ENCODE measurements at places on chromosomes 4 and X.

- DNase-seq: no peak
Measured at GRCh38 chrX:55450259-55450658, 1.7 kb upstream of the MAGEH1 start.

GRCh38 chr4:155026715-155027114 is 181.7 kb upstream of the NPY2R start:
- DNase-seq: no peak

- no peak for DNase-seq
Measured at GRCh38 chr4:57231781-57232180, 121.6 kb upstream of the IGFBP7 start.

DNA sequence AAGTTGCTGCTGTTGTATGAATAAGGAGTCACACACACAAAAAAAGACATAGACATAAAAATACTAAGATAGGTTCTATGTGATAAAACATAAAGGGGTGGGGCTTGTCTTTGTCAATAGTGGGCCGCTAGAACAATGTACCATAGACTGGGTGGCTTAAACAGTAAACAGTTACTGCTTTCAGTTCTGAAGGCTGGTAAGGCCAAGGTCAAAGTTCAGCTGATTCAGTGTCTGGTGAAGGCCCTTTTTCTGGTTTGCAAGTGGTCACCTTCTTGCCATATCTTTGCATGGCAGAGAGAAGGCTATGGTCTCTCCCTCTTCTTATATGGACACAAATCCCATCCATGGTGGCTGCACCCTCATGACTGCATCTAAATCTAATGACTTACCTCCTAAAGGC is 1980.7 kb downstream of the PCDH7 start:
- DNase-seq: no peak

DNA sequence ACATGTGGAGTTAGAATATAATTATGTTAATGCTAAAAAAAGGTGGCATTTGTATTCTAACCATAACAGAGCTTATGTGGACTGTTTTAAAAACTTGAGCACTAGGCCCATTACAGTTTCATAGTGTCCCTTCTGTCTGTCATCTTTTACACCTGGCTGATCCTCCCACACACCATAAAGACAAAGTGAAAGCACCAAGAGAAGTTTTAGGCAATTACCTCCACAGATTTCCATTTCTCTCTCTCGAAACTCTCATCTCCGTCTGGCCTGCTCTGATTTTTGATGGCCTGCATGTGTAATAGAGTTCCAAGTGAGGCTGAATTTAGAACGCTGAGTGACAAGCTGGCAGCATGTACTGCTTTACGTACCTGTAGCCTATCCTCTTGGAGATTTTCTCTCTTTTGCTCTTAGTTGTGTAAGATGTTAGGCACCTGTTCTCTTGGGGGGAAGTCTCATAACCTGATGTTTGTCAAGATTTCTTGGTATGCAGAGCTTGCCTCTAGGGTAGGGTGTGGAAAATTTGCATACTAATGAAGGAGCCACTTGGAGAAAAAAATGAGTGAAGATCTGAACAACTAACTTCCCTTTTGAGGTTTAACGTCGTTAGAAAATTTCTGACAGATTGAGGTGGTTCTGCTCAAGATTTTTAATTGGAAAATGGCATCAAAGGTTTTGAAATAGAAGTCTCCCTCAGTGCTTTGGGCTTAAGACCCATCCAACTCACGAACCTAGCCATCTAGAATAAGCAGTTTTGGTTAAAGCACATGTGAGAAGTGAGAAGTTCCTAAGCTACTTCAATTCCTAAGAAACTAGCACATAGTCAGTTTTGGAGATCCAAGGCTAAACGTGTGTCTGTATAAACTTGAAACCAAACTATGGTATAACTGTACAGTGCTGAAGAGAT is 57.6 kb upstream of the RAP1GDS1 start:
- no peak for DNase-seq

DNA sequence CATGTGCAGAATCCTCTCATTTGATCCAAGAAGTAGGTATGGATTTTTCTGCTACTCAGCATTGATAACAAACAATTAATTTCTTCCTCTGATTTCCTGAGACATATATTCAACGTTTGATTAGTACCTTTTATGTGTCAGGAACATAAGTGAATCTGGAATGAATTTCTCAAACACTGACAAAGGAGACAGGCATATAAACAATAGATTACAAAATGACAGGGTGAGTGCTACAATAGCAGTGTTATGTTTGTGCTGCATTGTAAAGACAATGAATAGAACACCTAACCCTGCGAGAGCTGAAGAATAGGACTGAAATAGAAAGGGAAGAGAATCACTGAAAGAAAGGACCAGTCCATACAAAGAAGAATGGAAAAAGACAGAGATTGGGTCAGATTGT is 52.9 kb downstream of the ARHGAP24 start:
- DNase-seq: no peak

DNA sequence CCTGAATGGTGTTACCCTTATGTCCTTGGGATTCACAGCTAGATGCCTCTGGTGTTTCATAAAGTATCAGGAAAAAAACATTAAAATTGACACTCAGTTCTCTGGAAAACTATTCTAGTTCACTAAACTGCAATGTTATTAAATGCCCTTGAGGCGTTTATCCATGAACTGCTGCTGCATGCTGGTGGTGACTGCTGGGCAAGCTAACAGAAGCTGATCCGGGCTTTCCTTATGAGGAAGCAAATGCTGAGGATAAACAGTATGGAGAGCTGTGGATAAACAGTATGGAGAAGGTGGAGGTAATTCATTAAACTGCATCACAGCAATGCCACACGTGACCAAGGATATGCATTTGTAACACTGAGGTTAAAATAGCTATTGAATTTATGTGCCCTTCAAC is 227.0 kb downstream of the NR3C2 start:
- no peak for DNase-seq

GRCh38 chr4:54102531-54103106 is 2.7 kb downstream of the GSX2 start:
- no peak for DNase-seq

DNA sequence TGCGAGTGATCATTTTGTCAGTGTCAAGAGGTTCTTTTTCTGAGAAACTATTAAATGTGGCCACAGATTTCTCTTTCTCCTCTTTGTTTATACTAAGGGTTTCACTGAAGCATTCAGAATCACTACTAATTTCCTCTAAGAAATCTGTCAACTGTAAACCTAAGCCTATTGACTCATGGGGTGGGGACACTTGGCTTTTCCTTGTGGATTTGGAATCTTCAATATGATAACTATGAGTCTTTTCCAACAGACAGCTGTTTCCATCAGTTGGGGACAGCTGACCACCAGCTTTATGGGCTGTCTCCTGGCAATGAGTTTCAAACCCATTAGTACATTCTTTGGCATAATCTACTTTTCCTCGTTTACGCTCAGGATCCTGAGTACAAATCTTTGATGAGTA is 13.8 kb downstream of the PGRMC1 start:
- no peak for DNase-seq

- no peak for DNase-seq
Measured at GRCh38 chrX:122817321-122817955, 366.6 kb upstream of the GRIA3 start.

DNA sequence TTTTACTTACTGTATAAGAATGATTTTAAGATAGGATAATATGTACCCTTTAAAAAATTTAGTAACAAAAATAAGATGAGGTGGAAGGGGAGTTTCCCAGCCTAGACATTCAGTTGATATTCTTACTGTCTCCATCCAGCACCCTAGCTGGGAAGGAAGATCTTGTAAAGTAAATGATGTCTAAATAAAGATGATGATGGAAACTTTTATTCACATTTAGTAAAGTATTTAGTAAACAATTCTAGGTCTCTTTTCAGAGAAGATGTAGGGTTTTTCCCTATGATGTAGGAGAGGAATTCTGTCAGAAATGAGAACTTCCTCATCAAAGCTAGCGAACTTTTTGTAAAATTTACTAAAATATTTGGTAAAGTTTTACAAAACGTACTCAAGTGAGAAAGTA is 136.8 kb downstream of the RAPGEF2 start:
- DNase-seq: no peak

DNA sequence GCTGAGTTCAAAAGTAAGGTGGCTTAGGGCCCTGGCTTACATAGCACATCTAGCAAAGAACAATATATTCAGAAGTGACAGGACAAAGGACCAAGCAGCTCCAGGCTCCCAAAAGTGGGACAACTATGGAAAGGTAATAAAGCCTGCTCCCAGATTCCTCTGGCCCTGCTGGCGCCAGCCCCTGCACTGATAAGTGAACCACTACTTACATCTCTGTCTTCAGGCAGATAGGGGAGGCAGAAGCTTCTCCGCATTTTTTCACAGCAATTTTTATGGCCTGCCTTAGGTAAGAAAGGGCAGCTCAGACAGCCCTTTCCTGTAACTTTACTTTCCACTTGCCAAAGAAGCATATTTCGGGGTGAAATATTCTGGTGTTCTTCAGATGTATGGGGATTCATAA is 83.9 kb downstream of the MTNR1A start:
- DNase-seq: no peak

GRCh38 chrX:106791495-106791894 is 11.0 kb upstream of the TBC1D8B start:
- DNase-seq: no peak

DNA sequence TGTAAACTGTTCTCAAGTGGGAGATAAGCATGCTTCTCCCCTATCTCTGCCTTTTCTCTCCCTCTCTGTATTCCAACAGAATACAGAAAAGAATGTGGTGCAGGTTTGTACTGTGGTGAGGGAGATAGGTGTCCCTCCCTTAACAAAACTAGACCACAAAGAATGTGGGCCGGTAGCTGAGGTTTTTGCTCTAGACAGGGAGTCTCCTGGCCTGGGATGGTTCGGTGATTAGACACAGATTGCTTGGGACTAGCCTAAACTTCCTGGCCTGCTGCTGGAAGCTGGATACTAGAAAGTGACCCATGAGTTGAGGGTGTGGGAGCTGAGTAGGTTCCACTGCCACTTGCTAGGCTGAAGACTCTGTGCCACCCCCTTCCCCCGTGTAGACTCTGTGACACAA is 143.0 kb downstream of the CXXC4 start:
- no peak for DNase-seq

GRCh38 chr4:78659665-78660064 is 108.1 kb downstream of the ANXA3 start:
- no peak for DNase-seq

DNA sequence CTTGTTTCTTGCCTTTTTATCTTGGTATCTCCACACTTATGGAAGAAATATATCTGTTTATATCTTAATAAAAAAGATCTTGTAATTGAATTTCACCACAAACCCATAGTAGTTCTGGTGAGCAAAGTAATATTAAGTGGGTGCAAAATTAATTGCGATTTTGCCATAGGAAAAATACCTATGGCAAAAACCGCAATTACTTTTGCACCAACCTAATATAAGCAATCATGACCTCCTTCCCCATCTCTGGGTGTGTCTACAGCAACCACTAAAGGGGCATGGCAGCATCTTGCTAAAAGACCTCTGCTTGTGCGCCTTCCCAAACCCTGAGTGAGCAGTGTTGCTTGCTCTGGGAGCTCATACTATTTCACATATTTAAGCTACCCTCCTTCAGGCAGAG is 124.2 kb upstream of the GUCY1A1 start:
- DNase-seq: no peak

DNA sequence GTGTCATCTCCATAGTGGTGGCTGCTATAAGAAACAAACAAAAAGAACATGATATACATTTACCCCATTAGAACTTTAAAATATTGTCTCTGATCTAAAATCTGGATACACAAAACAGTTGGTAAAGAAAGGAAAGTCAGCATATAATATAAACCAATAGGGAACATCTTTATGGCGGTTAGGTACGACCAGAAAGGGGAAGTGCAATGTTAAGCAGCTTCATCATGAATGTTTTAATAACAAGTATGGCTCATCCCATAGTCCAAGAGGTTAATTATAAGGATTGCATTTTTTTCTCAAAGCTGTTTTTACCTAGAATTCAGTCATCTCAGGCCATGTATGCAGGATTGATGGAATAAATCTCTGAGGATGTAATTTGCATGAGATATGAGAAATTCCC is 1869.7 kb downstream of the PCDH7 start:
- no peak for DNase-seq

DNA sequence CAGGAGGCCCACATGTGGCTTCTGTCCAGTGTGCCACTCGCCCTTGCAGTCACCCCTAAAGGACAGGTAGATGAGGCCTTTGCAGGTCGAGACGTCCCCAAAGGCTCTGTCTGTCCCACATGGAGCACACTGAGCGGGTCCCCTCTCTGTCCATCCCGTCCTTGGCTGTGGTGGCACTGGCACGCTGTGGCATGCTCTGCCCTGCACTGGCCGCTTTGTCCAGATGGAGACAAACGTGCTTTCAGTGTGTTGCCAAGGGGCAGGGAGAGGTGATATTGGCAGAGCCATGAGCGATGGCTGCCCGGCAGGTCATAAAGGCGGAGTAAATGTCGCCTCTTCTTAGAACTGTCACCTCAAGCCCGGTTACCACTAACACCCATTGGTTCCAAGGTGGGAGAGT is 86.9 kb upstream of the CLDN34 start:
- no peak for DNase-seq

GRCh38 chrX:145825896-145826295 is 8.3 kb downstream of the SLITRK2 start:
- DNase-seq: no peak

GRCh38 chr4:25113915-25114904 is 46.0 kb downstream of the SEPSECS start:
- DNase-seq: peak; percentile 43

- no peak for DNase-seq
Measured at GRCh38 chr4:185309770-185310169, 86.0 kb downstream of the LRP2BP start.

GRCh38 chr4:166675411-166675810 is 558.9 kb downstream of the SPOCK3 start:
- DNase-seq: peak; percentile 13

DNA sequence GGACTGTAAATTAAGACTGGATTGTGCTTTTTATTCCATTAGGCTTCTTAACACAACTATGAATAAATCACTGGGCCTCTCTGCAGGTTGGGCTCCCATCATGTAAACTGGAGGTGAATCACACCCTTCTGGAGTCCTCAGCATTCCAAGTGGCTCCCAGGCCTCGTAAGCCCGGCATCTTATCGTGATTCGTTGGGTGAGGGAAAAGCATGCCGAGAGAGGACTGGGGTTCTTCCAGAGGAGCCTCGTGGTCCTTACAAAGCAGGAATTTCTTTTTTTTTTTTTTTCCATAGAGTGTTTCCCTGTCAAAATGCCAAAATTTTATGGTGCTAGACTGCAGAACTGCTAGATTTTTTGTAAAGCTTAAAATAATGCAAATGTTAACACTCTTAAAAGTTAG is 20.0 kb downstream of the CLDN22 start:
- no peak for DNase-seq

GRCh38 chr4:3111461-3111860 is 37.0 kb downstream of the HTT start:
- no peak for DNase-seq

- no peak for DNase-seq
Measured at GRCh38 chrX:23031600-23031999, 31.8 kb downstream of the DDX53 start.

DNA sequence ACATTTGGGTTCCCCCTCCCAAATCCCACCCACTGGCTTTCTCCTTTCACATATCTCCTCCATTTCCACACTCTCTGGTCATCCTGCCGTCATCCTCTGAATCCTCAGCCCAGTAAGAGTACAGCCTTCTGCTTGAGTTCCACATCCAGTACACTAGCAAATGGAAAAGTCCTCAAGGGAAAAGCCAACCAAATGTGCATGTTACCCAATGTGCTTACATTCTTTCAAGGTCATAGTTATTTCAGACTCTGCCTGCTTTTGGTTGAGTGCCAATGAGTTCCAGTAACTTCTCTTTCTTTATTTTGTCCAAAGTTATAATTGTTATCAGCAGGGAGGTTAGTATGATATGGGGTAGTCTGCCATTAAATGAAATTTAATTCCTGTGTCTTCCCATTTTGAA is 78.1 kb downstream of the SRPX start:
- peak; percentile 41 for DNase-seq

- DNase-seq: no peak
Measured at GRCh38 chr4:74205046-74205445, 47.1 kb downstream of the MTHFD2L start.
